ENCODE measurements at places on chromosomes 16 and 17. TPM values are rescaled to one million over a fixed set of nuclear protein-coding genes. Genes with fewer than 3 reads are reported as not detected.

DNA sequence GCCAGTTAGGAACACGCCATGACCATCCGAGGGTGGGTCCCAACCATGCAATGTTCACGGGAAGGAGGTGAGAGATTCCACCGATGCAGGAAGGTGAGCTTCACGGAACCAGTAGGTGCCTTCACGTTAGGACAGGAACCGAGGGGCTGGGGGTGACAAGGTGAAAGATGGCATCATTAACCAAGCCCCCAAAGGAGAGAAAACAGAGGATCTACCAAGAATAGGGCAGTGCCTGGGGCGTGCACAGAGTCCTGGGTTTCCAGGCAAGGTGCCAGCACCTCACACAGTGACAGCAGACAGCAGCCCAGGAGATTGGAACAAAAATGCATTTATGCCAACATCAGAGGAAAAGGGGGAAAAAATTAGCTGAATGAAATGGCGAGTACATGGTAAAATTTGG is 137.9 kb downstream of the GSG1L start:
- no peaks in the 10 kb centered on the region for H3K4me1 ChIP-seq
- DNase-seq: no peak
- no peak overlapping the region for H3K4me3 ChIP-seq
- no peaks in the 10 kb centered on the region for H3K27me3 ChIP-seq
- no peaks in the 10 kb centered on the region for H3K36me3 ChIP-seq

DNA sequence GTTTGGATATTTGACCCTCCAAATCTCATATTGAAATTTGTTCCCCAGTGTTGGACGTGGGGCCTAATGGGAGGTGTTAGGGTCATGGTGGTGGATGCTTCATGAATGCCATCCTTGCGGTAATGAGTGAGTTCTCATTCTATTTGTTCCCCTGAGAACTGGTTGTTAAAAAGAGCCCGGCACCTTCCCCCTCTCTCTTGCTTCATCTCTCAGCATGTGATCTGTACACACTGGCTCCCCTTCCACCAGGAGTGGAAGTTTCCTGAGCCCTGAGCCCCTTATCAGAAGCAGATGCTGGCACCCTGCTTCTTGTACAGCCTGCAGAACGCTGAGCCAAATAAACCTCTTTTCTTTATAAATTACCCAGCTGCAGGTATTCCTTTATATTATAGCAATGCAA is 25.6 kb downstream of the PIK3R6 start:
- no peaks in the 10 kb centered on the region for H3K4me1 ChIP-seq
- H3K27ac ChIP-seq: no peak overlapping the region
- no peaks in the 10 kb centered on the region for H3K27me3 ChIP-seq
- H3K36me3 ChIP-seq: no peaks in the 10 kb centered on the region

The KRT33B gene
- total RNA-seq: not detected

The RNU2-1 gene
- total RNA-seq: 7,693 TPM

The PHOSPHO1 gene
- 1.7 TPM for total RNA-seq

The TP53TG3F gene
- not detected for total RNA-seq

DNA sequence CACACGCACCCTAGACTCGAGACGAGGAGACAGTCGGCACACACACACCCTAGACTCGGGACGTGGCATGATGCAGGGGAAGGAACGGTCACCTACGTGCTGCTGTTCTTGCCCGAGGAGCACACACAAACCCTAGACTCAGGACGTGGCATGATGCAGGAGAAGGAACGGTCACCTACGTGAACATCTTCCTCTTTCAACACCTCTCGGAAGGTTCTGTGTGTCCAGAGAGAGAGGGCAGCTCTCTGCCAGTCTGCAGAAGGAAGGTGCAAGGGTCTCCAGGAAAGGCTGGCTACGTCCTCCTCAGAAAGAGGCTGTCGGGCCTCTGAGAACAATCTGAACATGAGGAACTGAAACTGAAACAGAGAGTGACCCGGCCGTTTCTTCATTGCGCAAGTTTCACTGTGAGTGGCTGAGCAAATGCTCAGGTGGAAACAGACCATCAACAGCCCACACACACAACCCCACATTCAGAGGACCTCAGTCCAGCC is 43.4 kb downstream of the ZNF276 start:
- H3K27me3 ChIP-seq: no peaks in the 10 kb centered on the region
- peak overlapping the region; percentile 83 for H3K27ac ChIP-seq
- DNase-seq: peak; percentile 75
- H3K36me3 ChIP-seq: no peaks in the 10 kb centered on the region
- H3K4me1 ChIP-seq: no peaks in the 10 kb centered on the region

The USH1G gene
- not detected for total RNA-seq

- no peaks in the 10 kb centered on the region for H3K27me3 ChIP-seq
- H3K4me3 ChIP-seq: no peak overlapping the region
- peak; percentile 70 for DNase-seq
- peaks cover 30% of the 10 kb centered on the region for H3K4me1 ChIP-seq
- H3K27ac ChIP-seq: no peak overlapping the region
- H3K36me3 ChIP-seq: no peaks in the 10 kb centered on the region
These were observed 185.8 kb downstream of the HS3ST3A1 start for GRCh38 chr17:13415871-13416416.

The AXIN2 gene
- 63.6 TPM for total RNA-seq

GRCh38 chr16:26569793-26570192 is 496.9 kb upstream of the C16orf82 start:
- DNase-seq: no peak
- no peaks in the 10 kb centered on the region for H3K4me1 ChIP-seq
- H3K4me3 ChIP-seq: no peak overlapping the region
- no peak overlapping the region for H3K27ac ChIP-seq
- H3K36me3 ChIP-seq: no peaks in the 10 kb centered on the region
- no peaks in the 10 kb centered on the region for H3K27me3 ChIP-seq

DNA sequence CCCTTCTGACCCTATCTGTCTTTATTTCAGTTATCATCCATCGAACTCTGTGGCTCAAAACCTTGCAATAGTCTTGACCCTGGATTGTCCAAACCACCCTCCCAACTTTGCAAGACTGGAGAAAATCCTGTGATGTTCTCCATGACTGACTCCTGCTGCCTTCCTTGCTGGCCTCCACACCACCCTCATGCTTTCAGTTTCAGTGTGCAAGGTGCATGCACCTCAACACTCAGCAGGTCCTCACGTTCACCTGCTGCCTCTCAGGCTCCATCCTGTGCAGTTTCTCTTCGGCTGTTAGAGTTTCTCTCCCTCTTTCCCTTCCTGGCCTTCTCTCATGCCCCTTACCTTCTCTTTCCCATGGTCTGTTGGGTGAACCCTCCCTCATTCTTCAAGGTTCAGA is 59.4 kb upstream of the ASIC2 start:
- no peaks in the 10 kb centered on the region for H3K4me1 ChIP-seq
- no peaks in the 10 kb centered on the region for H3K36me3 ChIP-seq
- H3K27ac ChIP-seq: no peak overlapping the region
- no peak for DNase-seq
- no peak overlapping the region for H3K4me3 ChIP-seq

The BRIP1 gene
- 0.26 TPM for total RNA-seq

- no peaks in the 10 kb centered on the region for H3K36me3 ChIP-seq
- no peak for DNase-seq
- no peaks in the 10 kb centered on the region for H3K27me3 ChIP-seq
- H3K4me1 ChIP-seq: no peaks in the 10 kb centered on the region
- H3K4me3 ChIP-seq: no peak overlapping the region
These were observed 70.6 kb downstream of the CYB5B start for GRCh38 chr16:69494991-69495392.

DNA sequence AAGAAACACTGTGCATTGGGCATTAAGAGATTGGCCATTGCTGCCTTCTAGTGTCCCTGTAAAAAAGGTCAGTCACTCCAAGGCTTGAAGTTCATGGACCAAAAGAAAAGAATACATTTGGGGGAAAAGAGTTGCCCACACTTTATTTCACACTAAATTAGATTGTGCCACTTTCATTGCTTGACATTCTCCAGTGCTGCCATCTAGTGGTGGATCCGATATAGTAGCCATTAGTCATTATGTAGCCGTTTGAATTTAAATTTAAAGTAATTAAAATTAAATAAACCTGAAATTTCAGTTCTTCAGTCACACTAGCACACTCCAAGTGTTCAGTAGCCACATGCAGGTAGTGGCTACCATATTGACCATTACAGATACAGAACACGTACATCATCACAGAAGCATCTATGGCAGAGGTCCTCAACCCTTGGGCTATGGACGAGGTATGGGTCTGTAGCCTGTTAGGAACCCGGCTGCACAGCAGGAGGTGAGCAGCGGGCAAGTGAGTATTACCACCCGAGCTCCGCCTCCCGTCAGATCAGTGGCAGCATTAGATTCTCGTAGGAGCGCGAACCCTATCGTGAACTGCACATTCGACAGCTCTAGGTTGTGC is 21.9 kb upstream of the CDH5 start:
- no peaks in the 10 kb centered on the region for H3K4me1 ChIP-seq
- no peaks in the 10 kb centered on the region for H3K27me3 ChIP-seq
- no peak overlapping the region for H3K4me3 ChIP-seq
- no peak overlapping the region for H3K27ac ChIP-seq
- peak; percentile 16 for DNase-seq
- no peaks in the 10 kb centered on the region for H3K36me3 ChIP-seq

The CACNG3 gene
- not detected for total RNA-seq

DNA sequence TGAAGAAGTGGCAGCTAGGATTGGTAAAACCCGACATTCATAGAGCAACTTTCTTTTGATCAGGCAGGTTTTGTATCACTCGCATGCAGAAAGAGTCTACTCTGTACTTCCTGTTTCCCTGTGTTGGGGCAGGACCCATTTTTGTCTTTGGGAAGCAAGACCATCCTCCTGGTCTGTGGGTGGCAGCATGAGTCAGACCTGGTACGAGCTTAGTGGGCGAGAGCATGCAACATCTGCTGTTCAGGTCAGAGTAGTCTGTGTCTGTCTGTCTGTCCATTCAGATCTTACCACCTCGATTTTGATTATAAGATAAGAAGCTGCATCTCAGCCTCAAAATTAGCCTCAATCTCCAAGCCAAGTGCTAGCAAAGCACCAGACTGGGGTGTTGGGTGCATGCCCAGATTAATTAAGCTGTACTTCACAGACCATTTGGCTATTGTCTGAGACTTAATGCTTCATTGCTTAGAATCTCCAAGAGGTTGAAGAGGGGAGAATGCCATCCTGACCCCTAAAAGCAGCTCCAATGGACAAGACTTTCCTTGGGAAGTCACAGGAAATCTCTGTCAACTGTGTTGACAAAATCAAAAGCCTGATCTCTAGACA is 110.9 kb downstream of the XYLT1 start:
- H3K4me1 ChIP-seq: peaks cover 50% of the 10 kb centered on the region
- H3K4me3 ChIP-seq: no peak overlapping the region
- no peaks in the 10 kb centered on the region for H3K36me3 ChIP-seq
- DNase-seq: no peak

GRCh38 chr16:57688487-57688986 is 6.1 kb upstream of the DRC7 start:
- H3K4me1 ChIP-seq: no peaks in the 10 kb centered on the region
- H3K4me3 ChIP-seq: no peak overlapping the region
- DNase-seq: no peak
- H3K36me3 ChIP-seq: no peaks in the 10 kb centered on the region
- H3K27me3 ChIP-seq: no peaks in the 10 kb centered on the region
- H3K27ac ChIP-seq: no peak overlapping the region

The SLX4 gene
- total RNA-seq: 5.1 TPM

DNA sequence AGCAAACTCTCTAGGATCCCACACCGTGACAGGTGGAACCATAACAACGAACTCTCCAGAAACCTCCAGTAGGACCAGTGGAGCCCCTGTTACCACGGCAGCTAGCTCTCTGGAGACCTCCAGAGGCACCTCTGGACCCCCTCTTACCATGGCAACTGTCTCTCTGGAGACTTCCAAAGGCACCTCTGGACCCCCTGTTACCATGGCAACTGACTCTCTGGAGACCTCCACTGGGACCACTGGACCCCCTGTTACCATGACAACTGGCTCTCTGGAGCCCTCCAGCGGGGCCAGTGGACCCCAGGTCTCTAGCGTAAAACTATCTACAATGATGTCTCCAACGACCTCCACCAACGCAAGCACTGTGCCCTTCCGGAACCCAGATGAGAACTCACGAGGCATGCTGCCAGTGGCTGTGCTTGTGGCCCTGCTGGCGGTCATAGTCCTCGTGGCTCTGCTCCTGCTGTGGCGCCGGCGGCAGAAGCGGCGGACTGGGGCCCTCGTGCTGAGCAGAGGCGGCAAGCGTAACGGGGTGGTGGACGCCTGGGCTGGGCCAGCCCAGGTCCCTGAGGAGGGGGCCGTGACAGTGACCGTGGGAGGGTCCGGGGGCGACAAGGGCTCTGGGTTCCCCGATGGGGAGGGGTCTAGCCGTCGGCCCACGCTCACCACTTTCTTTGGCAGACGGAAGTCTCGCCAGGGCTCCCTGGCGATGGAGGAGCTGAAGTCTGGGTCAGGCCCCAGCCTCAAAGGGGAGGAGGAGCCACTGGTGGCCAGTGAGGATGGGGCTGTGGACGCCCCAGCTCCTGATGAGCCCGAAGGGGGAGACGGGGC is 1.3 kb downstream of the SPN start:
- no peaks in the 10 kb centered on the region for H3K27me3 ChIP-seq
- H3K4me1 ChIP-seq: no peaks in the 10 kb centered on the region
- peak overlapping the region; percentile 42 for H3K27ac ChIP-seq
- H3K4me3 ChIP-seq: peak overlapping the region; percentile 51
- H3K36me3 ChIP-seq: no peaks in the 10 kb centered on the region
- peak; percentile 74 for DNase-seq

GRCh38 chr17:48181653-48182052 is 74.1 kb downstream of the SNX11 start:
- peaks cover 29% of the 10 kb centered on the region for H3K27me3 ChIP-seq
- no peaks in the 10 kb centered on the region for H3K36me3 ChIP-seq
- H3K4me3 ChIP-seq: no peak overlapping the region
- no peak for DNase-seq

The KCNH6 gene
- total RNA-seq: not detected

GRCh38 chr16:14015948-14016347 is 55.2 kb upstream of the MRTFB start:
- no peak for DNase-seq
- no peaks in the 10 kb centered on the region for H3K27me3 ChIP-seq
- H3K4me3 ChIP-seq: peak overlapping the region; percentile 33
- H3K27ac ChIP-seq: peak overlapping the region; percentile 60

- no peak for DNase-seq
- no peaks in the 10 kb centered on the region for H3K36me3 ChIP-seq
- no peaks in the 10 kb centered on the region for H3K27me3 ChIP-seq
- H3K27ac ChIP-seq: no peak overlapping the region
- H3K4me3 ChIP-seq: no peak overlapping the region
These were observed 141.3 kb upstream of the CACNG3 start for GRCh38 chr16:24114876-24115275.

The CPNE7 gene
- total RNA-seq: 4.8 TPM

The PRM1 gene
- not detected for total RNA-seq

DNA sequence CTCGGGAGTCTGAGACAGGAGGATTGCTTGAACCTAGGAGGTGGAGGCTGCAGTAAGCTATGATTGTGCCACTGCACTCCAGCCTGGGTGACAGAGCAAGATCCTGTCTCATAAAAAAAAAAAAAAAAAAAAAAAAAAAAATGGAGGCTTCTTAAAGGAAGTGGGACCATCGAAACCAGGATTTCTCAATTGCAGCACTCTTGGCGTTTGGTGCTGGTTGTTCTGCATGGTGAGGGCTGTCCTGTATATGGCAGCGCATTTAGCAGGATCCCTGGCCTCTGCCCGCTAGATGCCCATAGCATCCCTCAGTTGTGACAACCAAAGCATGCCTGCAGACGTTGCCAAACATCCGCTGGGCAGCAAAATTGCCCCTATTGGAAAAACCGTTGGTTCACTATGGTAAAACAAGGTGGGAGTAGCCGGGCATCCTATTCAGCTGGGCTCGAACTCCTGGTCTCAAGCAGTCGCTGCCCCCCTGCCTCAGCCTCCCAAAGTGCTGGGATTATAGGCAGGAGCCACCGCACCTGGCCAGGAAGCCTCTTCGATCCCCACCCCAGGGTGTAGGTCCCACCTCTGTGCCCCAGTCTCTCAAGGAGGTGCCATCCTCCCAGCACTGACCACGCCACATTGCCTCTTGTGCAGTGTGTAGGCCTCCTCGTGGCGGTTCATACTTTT is 6.5 kb upstream of the NPIPB7 start:
- DNase-seq: no peak
- no peak overlapping the region for H3K27ac ChIP-seq
- H3K27me3 ChIP-seq: no peaks in the 10 kb centered on the region
